IMR-90 (cell line): ENCODE measurements at places on chromosomes 2 and 18.

DNA sequence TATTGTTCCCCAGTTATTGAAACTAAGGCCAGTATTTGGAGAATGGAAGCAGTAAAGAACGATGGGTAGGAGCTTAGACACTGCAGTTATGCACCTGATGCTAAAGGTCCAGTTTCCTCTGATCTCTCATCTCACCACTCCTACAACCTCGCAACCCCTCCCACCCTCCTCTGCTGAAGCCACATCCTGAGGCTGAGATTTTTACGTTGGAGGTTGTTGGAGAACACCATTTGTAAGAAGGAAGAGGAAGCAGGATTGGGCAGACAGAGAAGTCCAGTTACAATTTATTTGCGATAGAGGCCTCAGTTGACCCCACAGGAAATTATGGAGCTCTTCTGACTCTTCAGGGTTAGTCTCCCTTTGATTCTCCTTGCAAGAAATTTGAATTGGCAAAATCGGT, 54.3 kb upstream of the NDUFV2 start:
- no peak for DNase-seq

DNA sequence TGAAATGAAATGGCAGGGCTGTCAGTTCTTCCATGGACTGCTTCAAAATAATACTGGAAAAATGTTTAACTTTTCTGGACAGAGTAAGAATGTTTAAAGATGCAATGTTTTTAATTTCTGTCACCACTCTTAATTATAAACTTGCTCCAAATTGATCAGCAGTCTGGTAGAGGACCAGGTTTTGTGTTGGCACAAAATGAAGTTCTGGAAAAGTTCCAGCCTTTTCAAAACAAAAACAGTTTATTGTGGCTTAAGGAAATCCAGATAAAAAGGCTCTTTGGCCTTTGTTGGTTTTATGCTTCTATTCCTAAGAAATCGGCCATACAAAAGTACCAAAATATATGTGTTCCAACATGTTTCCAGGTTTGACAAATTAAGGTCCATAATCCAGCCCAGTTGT, 48.8 kb downstream of the PTRHD1 start:
- no peak for DNase-seq

DNA sequence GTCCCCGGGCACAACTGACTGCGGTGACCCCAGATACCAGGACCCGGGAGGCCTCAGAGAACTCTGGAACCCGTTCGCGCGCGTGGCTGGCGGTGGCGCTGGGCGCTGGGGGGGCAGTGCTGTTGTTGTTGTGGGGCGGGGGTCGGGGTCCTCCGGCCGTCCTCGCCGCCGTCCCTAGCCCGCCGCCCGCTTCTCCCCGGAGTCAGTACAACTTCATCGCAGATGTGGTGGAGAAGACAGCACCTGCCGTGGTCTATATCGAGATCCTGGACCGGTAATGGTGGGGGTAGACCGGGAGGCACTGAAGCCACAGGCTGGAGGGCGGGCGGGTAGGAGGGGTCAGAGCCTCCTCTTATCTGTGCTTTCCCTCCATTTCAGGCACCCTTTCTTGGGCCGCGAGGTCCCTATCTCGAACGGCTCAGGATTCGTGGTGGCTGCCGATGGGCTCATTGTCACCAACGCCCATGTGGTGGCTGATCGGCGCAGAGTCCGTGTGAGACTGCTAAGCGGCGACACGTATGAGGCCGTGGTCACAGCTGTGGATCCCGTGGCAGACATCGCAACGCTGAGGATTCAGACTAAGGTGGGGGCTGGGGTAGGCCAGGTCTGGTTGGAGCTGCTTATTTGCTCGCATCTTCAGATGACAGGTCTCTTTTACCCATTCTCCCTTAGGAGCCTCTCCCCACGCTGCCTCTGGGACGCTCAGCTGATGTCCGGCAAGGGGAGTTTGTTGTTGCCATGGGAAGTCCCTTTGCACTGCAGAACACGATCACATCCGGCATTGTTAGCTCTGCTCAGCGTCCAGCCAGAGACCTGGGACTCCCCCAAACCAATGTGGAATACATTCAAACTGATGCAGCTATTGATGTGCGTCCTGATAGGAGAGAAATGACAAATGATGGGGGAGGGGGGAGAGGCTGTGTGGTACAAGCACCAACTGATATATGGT, 780 bp downstream of the HTRA2 start:
- peak; percentile 52 for DNase-seq

DNA sequence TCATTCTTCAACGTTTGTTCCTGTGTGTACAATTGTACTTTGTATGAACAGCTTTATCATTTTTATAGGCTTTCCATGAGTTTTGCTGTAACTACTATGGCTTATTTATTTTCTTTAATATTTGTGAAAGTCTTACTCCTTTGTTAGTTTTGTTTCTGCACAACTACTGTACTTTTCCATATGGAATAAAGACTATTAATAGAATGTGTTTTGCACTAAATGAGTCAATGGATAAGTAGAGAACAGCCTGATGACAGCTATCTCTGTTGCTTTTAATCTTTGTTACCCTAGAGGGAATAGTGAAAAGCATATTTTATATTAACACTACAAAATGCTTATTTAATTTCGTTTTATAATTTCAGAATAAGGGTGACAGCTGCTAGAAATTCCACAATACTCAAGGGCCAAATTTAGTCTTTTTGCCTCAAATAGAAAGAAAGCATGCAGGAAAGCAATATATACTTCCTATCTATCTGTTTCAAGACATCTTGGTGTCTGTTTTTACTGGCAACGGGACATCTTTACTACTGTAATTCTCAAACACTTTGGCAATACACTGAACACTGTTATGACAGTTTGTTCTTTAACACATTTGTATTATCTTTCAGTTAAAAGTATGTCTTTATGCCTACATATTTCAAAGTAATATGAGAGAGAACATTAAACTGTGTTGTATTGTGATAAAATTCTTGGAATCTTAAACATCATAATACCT, 53.9 kb downstream of the WDSUB1 start:
- DNase-seq, result peak; percentile 29

GRCh38 chr2:120384486-120385354, 38.8 kb downstream of the INHBB start:
- DNase-seq, result no peak

DNA sequence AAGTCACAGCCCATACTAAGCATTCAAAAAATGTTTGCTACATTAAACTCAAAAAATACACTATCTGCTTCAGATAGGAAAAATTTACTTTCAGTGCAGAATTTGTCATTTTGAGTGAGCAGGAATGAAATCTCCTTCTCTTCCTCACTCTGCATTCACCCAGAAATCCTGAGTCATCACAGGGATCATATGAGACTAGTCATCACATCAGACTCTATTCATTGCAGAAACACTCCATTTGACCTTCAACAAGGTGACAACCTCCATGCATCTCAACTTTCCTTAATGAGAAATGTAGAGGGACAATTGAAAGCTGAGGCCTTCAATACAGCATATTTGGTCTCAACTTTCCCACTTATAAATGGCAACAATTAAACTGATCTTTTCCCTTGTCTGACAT, 130.4 kb upstream of the CYP26B1 start:
- peak; percentile 79 for DNase-seq
